Neural progenitor cell (in vitro differentiated cells): ENCODE measurements at places on chromosomes 11 and 22.

DNA sequence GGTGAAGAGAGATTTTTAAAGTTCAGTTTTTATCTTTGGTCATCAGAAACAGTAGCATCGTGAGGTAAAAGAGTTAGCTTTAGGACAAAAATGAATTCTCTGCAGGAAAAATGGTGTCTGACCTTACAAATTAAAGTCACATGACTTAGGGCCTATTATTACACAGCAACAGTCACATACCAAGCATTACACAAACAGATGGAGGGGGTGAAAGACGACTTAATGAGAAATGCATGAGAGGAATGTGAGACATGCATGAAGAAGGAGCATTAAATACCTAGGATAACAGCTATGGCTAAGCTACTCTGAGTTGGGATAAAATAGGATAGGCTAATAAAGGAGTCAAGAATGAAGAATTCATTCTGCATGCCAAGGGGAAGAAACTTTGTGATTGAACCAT is 77.5 kb downstream of the BLID start:
- DNase-seq = peak; percentile 12

- DNase-seq = no peak
Measured at GRCh38 chr11:112806256-112806655, 155.0 kb upstream of the NCAM1 start.

GRCh38 chr11:11243209-11243589 is 109.9 kb downstream of the CSNK2A3 start:
- no peak for DNase-seq

- peak; percentile 51 for DNase-seq
Measured at GRCh38 chr11:69773626-69774353, 1.4 kb downstream of the FGF4 start.

DNA sequence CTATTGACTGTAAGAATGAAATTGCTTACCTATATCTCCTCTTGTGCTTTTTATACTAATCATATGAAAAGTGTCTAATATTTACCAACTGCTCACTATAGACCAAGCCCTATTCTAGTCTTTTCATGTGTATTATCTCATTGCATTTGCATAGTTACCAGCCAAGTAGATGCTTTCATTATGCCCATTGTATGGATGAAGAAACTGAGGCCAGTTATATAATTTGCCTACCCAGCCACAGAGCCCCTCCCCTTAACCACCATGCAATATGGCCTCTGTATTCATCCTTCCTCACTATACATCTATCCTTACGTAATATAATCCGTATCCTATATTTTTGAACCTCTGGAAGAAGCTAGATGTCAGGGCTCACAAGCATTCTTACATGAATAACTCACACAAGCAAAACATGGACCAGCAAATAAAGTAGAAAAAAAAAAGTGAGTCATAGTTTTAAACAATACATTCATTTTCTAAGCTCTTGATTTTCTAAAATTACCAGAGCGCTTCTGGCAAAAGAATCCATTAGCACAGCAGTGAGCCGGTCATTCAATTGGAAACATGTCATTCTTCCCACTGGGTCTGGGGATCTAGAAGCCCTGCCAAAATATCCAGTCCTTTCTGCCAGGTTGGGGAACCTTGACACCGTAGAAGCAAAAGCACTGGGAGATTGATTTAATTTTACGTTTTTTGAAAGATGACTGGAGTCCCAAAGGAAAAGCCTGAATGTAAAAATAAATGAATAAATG is 80.0 kb downstream of the C11orf91 start:
- DNase-seq = no peak

DNA sequence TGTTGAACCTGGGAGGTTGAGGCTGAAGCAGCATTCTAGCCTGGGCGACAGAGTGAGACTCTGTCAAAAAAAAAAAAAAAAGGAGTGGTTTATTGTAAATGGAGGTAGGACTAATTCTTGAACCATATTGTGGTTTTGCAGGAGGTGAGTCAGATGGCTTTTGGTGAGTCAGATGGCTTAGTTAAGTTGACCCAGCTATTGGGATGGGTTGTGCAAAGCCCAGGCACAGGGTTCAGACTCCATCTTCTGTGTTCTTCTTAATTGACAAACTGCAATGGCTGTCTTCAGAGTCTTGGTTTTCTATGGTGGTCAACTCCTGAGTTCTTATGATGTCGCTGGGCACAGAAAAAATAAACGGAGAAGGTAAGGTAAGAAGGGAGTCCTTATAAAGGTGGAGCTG is 182.7 kb downstream of the ADAMTS15 start:
- no peak for DNase-seq

- DNase-seq = peak; percentile 67
Measured at GRCh38 chr11:61007956-61008896, 36.7 kb downstream of the CD6 start.

DNA sequence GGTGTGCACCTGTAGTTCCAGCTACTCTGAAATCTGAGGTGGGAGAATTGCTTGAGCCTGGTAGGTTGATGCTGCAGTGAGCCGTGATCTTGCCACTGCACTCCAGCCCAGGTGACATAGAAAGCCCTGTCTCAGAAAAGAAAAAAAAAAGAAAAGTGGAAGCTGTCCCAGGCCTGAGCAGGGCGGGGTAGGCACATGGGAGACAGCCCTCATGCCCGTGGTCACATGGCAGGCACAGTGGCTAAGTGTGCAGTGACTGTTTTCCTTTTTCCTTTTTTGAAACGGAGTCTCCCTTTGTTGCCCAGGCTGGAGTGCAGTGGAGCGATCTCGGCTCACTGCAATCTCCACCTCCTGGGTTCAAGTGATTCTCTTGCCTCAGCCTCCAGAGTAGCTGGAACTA is 7.8 kb downstream of the OTUB1 start:
- no peak for DNase-seq

DNA sequence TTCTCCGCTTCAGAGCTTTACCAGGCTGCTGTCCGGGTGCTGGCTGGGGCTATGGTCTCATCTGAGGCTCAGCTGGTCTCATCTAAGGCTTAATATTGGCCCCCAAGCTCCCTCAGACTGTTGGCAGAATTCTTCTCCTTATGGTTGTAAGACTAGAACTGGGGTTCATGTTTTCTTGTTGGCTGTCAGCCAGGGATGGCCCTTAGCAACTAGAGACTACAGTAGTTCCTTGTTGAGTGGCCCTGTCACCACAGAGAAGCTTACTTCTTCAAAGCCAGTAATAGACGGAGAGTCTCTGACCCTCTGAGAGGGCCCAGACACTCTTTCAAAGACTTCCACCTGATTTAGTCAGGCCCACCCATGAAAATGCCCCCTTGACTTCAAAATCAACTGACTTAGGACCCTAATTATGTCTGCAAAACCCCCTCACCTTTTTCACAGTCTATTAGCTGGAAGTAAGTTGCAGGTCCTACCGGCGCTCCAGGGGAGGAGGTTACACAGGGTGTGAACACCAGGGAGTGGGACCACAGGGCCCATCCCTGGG is 24.2 kb upstream of the TREH start:
- DNase-seq = no peak

DNA sequence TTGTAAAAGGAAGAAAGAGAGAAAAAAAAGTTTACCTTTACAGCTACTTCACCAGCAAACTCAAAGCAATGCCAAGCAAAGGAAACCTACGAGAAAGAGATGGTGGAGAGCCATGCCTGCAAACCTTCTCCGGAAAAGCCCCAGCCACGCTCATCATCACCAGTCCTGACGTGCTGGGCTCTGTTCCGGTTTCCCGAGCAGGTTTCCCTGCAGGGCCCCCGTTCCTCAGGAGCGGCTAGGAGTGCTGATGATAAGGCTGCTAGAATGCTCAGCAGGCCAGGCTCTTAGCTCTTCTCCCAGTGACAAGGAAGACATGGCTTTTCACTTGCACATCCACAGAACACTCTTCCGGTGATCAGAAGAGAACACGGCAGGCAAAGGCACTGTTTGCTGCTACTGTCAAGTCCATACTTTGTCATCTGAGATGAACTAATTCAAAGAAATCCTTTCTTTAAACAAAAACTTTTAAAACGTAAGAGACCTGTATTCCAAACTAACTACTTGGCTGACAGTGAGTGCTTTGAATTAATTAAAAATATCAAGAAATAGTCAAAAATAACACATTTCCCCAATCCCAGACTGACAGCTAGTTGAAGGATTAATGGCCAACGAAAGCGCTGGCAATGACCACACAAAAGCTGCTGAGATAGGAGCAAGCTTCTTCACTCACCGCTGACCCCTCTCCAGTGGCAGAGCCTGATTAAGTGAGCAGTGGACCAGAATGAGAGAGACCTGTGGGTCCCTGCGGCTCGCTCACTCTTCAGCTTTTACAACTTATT is 35.8 kb downstream of the DUSP8 start:
- DNase-seq = no peak

DNA sequence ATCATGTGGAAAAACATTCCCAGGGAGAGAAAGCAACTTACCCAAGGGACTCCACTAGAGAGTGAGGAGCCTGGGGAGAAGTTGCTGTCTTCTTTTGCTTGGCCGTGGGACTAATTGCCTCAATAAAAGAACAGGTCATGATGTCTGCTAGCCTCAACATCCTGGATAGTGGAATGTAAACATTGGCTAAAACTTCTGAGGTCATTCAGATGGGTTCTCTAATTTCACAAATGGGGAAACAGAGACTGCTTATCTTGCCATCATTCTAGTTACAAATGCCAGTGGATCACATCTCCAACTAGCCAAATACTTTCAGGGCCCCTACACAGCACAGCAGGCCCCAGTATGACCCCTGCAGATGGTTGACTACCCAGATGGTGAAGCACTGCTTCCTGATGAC is 28.4 kb upstream of the PAMR1 start:
- DNase-seq = no peak

- DNase-seq = no peak
Measured at GRCh38 chr22:44586351-44586990, 88.4 kb upstream of the RTL6 start.

- no peak for DNase-seq
Measured at GRCh38 chr22:43560651-43561050, 148.8 kb downstream of the MPPED1 start.

- no peak for DNase-seq
Measured at GRCh38 chr11:73210916-73211667, 7.0 kb upstream of the P2RY2 start.

DNA sequence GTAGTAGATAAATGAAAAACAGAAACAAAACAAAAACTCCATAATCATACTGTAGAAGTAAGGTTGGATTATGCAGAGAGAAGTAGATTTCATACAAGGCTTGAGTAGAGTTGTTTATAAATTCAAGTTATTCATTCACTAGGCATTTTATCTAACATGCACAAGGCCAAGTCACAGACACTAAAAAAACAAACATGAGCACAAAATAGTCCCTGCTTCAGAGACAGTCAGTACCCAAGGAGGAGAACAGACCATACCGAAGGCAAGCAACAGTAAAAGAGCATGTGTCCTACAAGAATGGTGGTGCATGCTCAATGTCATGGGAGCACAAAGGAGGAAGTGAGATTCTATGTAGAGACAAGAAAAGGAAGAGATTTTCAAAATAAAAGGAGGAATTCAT is 796.5 kb upstream of the LRRC4C start:
- DNase-seq = no peak

GRCh38 chr11:33906484-33907186 is 14.8 kb upstream of the LMO2 start:
- peak; percentile 25 for DNase-seq

DNA sequence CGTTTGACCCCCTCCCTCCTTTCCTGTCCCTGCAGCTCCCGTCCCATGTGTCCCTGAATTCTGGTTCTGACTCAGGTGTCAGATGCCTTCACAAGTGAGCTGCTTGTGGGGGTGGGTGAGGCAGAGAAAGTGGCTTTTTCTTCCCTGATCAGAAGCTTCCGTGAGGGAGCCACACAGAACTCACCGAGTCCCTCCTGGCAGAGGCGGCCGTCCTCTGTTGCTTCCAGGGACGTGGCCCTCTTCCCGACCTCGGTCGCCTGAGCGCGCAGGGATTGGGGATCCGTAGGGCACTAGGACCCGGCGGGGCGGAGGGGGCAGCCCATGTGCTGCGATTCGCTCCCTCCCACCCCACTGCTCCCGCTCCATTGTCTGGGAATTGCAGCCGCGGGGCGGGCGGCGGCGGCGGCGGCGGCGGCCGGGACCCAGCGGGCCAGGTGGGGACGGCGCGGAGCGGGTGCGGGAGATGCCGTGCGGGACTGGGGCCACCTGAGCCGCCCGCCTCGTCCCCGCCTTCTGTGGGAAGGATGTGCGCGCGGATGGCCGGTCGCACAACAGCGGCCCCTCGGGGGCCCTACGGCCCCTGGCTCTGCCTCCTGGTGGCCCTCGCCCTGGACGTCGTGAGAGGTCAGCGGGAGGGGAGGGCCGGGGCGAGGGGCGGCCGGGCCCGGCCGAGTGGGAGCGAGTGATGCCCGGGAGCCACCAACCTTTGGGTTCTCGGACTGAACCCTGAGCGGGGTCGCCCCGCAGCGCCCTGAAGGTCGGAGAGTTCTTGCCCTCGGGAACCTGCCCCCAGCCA is at the start of gene TMEM132A:
Gene TMEM132A (plus strand): TSS at position 351 of the 796 bp plus-strand sequence. CDS start 174 bp downstream, at position 525.
- peak; percentile 93 for DNase-seq

- DNase-seq = no peak
Measured at GRCh38 chr11:1139441-1140083, 18.2 kb upstream of the MUC5AC start.

DNA sequence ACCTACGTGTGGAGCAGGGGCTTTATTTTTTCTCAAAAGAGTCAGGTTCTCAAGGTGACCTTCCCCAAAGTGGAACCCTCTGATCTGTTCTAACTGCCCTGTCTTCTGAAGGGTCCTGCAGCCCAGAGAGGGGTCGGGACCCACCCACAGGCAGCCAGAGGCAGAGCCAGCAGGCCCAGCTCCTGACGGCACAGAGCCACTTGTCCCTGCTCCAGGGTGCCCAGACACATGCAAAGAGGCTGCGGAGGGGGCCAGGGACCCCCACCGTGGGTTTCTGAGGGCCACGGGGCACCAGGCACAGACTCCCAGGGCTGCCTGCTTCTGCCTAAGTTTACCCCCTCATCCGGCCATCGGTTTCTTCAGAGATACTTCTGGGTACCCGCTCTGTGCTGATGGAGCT is 37.1 kb downstream of the FLRT1 start:
- no peak for DNase-seq

GRCh38 chr11:17673951-17674350 is 45.4 kb upstream of the MYOD1 start:
- no peak for DNase-seq

- no peak for DNase-seq
Measured at GRCh38 chr22:17997456-17997855, 26.9 kb downstream of the MICAL3 start.

DNA sequence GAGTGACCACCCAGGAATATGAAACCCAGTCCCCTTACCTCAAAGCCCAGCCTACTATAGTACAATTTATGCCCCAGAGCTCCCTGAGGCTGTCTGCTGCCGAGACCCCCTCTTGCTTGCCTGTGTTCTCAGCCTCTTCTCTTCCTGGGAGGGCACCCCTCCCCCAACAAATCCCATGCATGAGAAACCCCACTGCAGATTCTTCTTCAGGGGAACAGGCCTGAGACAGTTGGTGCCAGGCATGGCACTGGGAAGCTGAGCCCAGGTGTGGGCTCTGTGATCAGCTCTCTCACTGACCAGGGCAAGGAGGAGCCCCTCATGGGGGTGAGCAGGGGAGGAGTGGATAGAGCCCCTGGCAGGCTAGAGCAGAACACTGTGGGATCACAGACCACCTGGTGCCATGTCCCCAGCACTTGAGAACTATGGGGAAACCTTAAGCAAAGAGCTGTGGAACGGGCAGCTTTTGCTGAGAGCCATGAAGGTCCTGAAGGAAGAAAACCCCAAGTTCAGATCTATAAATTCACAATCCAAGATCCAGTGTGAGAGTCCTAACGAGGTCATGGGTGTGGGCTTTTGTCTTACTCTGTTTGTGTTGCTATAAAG is 46.5 kb upstream of the TH start:
- no peak for DNase-seq
